ENCODE measurements at places on chromosomes 2 and 18.

DNA sequence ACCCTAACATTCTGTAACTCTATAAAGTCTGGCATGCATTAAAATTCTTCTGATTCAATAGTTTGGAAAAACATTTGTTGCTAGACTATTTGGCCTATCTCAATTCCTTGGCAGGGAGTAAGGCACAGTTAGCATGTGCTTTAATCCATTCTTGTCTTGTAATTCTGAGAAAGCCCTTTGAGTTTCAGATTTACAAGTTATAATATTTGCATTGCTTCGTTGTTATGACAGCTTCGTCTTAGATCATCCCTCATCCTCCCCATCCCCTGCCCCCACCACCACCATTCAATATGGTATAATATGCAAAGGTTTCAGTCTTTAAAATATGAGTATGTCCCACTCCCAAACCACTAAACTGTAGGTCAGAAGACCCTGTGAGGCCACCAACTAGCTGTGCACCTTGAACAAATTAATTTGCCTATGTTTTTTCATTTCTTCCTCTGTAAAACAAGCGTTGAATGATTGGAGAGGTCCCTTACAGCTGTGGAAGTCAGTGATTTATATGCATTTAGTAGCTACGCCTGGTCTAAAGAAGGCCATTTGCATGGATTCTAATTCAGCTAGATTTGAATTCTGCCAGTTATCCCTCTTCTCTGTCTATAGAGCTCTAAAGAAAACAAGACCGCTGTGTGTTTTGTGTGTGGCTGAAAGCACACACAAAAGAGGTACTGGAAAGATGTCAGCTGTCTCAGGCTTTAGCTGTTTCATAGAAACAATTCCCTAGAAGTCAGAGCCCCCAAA lies 591 bp downstream of the C2orf80 start:
- DNase-seq, result no peak

- no peak for DNase-seq
These were observed 109.4 kb upstream of the POU3F3 start for GRCh38 chr2:104744537-104744936.

GRCh38 chr2:237057893-237058300 lies 27.8 kb upstream of the COPS8 start:
- no peak for DNase-seq

DNA sequence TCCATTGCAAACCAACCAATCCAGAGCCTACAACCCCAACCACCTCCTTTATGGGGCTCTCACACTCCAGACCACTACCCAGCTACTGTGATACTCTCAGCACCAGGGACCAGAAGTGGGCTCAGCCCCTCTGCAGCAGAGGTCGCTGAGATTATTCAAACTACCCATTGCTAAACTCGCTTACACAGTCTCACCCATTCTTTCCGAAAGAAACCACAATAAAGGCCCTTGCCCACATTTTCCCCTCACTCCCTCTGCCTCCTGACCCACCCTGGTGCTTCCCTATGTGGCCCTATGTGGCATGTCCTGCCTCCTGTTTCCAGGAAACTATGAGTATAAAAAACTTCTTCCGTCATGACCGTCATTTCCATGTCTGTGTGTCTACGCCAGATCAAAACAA lies 10.7 kb downstream of the TEX51 start:
- no peak for DNase-seq

GRCh38 chr2:217988840-217989204 lies 14.0 kb downstream of the TNS1 start:
- DNase-seq, result no peak

DNA sequence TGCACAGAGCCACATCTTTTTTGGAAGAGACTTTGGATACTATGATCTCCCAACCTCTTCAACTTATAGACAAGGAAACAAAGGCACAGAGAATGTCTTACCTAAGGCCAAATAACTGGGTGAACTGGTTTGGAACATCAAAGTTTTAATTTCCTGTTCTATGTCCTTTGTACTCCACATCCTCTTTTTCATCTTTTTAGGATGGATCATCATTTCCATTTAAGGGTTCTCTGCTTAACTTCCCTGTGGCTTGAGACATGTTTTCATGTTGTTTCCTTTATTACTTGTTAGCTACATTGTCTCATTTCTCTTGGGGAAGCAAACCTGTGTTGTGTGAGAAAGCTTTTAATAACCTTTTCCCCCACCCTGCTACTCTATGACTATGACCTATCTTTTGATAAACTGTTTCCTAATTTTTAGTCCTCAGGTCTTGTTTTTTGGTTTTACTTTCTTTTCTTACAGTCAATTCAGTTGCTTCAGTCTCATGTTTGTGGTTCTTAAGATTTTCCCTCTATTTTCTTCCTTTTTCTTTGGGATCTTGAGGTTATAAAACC lies 22.5 kb upstream of the RMND5A start:
- no peak for DNase-seq

DNA sequence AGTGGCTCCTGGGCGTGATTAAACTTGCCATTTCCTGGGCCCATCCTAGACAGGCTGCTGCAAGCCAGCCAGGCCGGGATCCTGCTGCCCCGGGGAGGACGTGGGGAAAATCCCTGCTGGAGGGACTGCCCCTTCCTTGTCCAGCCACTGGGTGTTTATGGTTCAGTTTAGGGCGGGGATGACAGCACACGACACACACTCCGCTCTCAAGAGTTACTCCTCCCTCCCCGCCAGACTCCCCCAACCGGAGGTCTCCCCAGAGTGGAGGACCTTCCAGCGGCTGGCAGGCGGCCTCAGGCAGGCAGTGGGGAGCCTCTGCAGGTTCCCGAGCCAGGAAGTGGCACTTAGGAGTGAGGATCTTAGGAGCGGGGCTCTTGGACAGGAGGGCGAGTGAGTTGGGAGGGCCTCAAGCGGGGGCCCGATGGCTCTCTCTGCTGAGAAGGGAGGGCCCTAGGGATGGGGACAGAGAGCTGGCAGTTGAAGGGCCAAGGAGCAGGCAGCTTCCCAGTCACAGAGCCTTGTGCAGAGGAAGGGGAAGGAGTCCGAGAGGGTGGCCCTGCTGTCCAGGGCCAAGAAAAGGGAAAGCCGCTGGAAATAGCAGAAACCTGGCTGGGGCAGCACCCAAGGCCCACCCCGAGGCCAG lies 5.7 kb upstream of the GPR35 start:
- DNase-seq, result no peak

DNA sequence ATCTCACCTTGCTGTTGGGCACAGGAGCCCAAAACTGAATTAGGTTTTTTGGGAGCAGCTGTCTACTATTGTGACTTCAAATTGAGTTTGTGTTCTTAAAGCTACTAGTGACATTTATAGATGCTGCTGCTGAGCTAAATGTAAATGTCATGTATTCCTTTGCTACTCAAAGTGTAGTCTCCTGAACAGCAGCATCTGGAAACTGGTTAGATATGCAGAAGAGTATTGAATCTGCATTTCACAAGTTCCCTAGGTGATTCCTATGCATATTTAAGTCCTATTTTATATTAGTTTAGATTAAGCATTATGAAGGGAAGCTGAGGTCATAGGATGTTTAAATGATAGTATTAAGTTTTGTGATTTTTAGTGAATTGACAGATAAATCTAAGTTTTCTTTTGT lies 67.5 kb downstream of the RAB3GAP1 start:
- no peak for DNase-seq

DNA sequence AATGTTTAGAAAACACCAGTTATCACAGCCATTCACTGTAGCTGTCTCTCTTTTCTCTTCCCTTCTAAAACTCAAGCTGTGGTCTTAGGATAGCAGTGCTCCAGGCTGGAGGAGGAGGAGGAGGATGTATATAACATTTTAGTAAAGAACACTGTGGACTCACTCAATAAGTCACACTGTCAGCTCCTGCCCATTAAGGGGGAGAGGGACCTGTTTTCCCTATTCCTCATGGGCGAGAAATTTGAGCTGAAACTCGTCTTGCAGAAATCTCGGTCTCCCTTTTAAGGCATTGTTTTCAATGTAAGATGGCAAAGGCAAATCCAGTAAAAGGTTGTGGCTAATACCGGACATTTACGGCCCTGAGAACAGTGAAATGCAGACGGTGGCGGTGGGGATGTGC lies 114.8 kb upstream of the ZNF236 start:
- DNase-seq, result no peak

DNA sequence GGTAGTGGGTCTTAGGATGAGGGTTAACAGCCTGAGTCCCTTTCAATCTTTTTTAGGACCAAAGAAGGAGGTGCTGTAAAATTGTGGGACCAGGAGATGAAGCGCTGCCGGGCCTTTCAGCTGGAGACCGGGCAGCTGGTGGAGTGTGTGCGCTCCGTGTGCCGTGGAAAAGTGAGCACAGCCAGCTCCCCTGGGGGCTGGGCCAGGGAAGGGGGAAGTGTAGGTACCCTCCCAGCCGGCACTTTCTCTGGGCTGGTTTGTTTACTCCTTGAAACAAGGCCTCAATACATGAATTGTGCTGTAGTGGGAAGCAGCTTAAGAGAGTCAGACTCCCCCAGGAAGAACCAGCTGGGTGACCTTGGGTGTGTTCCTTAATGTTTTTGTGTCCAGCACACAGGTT lies 90.1 kb downstream of the RTN4 start:
- DNase-seq, result no peak

DNA sequence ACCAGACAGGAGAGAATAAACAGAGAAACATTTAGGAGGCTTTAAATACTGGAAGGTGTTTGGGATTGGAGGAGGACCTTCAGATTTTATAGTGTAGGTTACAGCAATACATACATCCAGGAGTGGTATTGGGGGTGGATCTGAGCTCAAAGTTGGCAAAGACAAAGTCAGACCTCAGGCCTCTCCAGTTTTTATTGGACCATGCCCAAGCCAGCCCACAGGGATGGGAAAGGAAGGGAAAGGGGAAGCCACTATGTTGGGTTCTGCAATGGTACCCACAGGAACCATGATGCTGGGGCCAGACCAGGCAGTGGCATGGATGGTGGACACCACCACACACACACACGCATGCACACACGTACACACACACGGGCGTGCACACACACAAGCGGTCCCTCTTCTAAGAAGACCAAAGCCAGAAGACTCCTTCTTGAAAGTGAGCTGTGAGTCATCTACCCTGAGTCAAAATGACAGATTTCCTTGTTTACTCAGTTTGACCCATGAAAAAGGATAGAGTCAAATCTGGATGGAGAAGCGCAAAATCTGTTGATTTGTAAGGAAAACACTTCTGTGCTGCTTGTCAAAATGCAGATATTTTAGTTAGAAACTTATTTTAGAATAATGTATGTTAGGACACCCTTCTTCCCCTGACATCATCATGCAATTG lies 87.9 kb downstream of the TRABD2A start:
- no peak for DNase-seq

DNA sequence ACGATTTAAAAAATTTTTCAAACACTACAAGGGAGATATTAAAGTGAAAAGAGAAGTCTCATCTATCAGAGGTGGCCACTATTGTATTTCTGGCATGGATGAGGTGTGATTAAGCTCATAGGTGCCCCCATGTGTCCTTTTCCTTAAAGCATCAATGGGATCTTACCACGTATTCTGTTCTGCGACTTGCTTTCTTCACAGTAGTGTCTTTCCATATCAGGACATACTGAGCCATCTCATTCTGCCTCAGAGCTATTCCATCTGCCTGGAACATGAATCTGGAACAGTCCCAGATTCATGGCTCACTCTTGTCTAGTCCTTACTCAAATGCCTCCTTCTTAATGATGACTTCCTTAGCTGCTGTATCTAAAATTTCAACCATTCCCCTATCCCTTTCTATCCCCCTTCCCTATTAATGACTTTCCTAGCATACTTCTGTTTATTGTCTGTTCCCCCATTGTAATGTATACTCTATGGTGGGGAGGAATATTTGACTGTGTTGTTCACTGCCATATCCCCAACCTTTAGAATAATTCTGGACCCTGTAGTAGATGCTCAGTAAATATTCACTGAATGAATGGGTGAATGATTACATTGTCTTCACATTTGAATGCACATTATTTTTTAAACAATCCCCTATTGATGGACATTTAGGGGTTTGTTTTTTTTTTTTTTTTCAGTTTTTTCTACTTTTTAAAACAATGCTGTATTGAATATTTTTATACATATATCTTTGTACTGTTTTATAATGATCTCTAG lies 11.1 kb downstream of the STAMBP start:
- DNase-seq, result no peak

GRCh38 chr18:22283397-22283796 lies 114.0 kb downstream of the GATA6 start:
- DNase-seq, result peak; percentile 5

DNA sequence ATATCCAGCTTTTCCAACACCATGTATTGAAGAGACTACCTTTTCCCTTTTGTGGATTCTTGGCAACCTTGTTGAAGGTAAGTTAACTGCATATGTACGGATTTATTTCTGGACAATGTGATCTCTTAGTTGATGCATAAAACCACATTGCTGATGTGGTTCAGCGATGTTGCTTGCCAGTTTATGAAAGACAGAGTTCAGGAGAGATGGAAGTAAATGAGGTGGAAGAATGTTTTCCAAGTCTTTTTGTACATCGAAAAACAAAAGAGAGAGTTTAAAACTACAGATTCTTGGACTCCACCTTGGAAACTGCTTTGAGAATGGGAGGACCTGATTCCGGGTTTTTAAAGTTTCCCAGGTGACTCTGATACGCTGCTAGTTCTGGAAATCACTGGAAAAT lies 43.8 kb downstream of the MOB4 start:
- no peak for DNase-seq

- DNase-seq, result no peak
These were observed 3.8 kb downstream of the SIX2 start for GRCh38 chr2:45005261-45006002.

DNA sequence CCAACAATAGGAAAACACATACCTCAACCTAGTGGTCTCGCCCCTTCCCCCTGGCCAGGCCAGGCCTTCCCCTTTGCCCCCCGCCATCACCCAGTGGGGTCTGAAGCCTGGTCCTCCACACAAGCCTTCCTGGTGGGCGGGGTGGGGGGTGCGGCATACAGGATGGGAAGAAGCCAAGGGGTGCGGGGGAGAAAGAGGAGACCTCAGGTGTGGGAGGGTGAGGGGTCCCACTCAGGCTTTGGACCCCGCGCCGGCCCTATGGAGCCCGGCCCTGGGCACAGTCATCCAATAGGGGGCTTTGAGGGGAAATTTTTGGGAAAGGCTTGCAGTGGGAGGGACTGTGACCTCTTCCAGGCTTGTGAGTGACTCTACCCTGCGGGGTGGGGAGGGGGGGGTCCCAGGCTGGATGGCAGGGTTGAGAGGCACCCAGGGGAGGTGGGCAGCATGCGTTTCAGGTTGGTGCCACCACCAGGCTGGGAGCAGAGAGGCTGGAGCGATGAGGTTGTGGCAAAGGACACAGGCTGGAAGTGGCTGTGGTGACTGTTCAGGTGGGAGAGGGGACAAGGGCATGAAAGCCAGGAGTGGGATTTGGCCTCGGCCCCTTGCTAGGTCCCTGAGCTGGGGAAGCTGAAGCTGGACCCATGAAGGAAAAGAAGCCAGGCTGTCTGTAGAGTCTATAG lies 1.3 kb downstream of the SLC66A3 start:
- DNase-seq, result no peak

DNA sequence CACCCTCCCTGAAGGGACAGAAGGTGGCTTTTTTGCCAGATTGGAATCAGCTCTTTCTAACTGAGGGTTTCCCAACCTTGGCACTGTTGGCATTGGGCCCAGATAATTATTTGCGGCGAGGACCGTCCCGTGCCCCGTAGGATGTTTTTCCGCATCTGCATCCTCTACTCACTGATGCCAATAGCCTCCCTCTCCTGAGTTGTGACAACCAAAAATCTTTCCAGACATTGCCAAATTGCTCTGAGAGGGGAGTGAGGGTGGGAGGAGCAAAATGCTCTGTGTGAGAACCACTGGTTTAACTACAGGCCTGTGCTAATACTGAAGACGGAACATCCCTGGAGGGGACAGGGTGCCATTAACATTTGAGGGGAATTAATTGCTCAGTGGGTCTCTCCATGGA lies 33.6 kb upstream of the GLI2 start:
- DNase-seq, result no peak

Data from T1000 (cell line).